Activated T-cell treated with anti-CD3 and anti-CD28 coated beads for 24 hours (primary cell): ENCODE measurements at places on chromosomes 13 and 19.

DNA sequence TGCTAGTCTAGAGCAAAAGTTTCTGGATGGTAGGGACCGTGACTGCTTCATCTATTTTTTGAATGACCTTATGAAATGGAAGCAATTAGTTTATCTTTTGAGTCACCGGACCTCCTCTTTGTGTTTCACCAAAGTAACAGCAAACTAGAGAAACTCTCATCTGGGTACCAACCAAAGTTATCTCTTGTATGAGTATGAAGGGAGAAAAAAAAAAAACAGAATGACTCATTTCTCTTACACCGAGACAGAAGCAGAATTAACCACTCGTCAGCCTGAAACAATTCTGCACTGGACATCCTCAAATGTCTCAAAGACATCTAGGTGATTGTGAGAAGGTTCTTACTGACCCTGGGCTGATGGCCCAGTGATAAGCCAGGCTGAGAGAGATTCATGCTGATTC is 18.3 kb downstream of the ZNF100 start:
- no peak for DNase-seq

DNA sequence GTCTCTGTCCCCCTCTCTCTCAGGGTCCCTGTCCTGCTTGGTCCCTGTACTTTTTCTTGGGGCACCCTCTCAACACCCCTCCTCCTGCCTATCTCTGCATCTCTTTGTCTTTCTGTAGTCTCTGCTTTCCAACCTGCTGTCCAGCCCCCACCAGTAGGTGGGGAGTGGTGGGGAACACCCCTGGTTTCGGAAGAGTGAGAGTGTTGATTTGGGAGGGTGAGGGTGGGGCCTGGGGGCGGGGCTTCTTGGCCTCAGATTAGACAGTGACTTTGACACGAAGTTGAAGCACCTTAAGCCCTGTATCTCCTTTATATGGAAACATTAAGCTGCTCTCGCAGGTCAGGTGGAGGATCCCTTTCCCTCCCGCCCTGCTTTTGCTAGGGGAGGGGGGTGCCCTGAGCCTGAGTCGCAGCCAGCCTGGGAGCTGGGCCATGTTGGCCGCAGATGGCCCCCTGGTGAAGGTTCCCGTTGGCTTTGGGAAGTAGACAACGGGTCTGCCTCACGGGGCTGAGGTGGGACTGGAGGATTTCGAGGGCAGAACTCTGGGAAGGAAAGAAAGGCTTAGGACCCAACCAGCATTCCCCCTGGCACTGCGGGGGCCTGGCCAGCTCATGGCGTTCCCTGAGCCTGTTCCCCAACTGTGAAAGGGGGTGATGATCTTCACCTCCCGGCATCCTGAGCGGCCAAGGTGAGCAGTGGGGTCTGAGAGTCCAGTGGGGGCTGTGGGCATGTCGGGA is at the start of gene KCNJ14:
TSS of gene KCNJ14 (plus strand) at position 404 of the 737 bp plus-strand sequence. CDS start 6,151 bp downstream, outside the sequence.
- no peak for DNase-seq

GRCh38 chr19:35318679-35319448 is 10.1 kb upstream of the CD22 start:
- no peak for DNase-seq

DNA sequence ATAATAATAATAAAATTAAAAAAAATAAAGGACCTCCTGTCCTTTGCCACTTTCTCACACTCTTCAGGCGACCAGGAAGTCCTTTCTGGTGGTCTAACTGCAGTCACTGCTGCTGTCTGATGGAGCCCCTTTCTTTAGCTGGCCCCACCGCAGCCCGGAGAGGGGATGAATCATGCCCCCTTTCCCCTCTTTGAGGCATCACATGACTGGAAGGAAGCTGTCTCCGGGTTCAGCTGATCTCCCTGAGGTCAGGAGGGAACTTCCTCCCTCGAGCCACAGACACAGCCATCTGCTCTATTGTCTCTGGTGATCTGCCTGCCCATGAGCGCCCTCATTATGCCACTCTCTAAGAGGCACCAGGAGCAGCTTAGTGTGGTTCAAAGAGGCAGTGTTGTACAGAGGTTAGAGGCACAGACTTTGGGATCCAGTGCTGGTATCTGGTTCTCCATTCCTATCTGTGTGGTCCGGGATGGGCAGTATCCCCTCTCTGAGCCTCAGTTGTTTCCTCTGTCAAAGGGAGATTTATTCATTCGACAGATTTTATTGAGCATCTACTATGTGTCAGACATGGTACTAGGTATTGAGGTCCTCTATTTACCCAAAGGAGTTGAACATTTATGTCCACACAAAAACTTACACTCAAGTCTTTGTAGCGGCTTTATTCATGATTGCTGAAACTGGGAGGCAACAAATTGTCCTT is 30.0 kb downstream of the VAV1 start:
- DNase-seq, result peak; percentile 66

- no peak for DNase-seq
Measured at GRCh38 chr19:5030822-5031221, 61.9 kb downstream of the KDM4B start.
